ENCODE measurements at places on chromosomes 11 and 22.

GRCh38 chr11:32448232-32448631 lies 12.9 kb upstream of the WT1 start:
- DNase-seq = peak; percentile 73

DNA sequence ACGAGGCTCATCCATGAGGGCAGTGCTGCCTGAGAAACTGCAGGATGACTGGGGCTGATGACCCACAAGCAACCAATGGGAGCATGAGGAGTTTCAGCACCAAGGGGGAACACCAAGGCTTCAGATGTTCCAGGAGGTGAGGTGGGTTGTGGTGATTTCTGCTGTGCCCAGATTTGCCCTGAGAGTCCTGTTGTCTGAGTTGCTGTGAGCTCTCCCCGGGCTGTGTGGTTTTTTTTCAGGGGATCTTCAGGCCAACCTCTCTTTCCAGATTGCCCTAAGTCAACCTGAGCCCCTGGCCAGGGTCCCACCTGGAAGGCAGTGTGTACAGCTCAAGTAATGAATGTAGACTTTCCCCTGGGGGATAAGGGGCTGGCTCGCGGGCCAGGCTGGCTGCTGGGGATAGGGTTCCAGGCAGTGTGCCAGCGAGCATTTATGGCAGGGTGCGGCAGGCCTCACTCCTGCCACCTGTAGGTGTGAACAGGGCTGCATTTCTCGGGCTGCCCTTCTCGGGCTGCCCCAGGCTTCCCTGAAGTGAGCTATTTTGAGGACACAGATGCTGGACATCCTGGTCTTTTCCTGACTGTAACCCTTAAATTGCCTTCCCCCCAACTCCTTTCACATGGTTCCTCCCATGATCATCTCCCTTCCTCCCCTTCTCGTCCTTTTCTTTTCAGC lies 9.8 kb downstream of the SLC22A6 start:
- peak; percentile 9 for DNase-seq

GRCh38 chr11:120314861-120315260 lies 10.2 kb upstream of the TLCD5 start:
- no peak for DNase-seq

DNA sequence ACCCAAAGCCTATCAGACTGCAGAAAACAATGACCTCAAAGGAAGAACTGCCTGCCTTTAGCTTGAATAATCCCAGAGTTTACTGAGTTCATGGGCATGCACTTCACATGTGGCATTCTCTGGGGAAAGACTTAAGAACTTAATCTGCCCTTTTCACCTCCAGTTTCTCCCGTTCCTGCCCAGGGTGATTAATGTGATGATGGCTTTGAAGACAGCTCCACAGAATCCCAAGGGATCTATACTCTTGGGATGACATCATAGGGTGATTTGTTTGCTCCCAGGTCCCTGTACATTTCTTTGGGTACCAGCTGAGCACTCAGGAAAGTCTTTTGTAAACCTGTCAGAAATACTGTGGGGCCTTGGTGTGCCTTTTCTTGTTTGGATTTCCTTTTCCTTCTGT lies 14.0 kb downstream of the FJX1 start:
- DNase-seq = no peak

- DNase-seq = no peak
These were observed 3.5 kb upstream of the B4GALNT4 start for GRCh38 chr11:365831-366230.

DNA sequence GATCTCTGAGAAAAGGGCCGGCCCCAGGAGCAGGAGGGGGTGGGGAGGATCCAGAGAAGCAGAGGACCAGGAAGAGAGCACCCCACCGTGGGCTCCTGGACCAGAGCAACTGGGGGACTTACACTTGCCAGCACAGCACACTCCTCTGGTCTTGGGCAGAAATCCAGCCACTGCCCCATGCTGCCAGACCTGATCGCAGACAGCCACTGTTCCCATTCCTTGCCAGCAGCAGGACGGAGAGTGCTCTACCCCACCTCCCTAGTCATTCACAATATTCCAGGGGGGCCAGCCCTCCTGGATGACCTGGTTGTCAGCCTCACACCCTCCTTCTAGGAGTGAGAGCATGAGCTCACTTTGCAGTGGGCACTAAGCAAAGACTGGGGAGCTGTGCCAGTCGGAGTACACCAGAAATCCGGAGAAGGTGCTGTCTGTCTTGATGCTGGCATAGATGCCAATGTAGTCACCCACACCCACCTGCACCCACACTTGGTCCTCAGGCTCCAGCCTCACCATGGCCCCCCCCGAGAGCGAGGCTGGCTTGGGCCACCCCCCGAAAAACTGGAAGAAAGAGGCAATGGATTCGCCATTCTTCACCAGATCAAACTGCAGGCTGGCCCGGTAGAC lies 1.6 kb downstream of the C1QTNF5 start:
- no peak for DNase-seq

- DNase-seq = no peak
These were observed 974.7 kb upstream of the CCDC90B start for GRCh38 chr11:84260862-84261261.

GRCh38 chr11:75815345-75816168 lies 547 bp downstream of the UVRAG start:
- peak; percentile 37 for DNase-seq

DNA sequence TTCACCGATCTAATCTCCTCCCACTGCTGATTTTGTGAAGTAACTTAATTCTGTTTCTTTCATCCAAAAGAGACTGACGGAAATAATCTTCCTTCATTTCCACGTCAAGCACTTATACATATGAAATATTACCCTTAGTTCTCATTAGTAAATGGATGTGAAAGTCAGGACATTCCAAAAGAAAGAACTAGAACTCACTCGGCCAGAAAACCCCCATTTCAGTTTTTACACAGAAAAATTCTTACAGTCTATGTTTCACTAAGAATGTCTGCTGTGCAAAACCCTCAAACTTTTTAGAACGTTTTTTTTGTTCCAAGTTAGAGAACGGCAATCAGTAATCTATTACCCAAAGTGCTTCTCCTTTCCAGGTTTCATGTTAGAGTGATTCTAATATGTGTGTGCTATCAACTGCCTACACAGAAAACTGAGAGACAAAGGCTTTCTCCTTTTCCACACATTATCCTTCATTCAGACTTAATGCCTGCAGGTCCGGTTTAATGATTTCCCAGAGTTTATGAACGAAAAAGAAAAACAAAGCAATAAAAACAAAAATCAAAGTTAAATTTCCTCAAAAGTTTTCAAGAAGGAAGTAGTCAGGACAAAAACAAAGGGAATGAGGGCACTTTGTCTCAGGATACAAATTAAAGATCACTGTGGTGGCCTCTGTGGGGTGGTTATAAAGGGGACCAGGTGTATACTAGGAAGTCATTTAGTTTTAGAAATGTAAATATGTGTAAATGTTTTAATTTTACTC lies 11.3 kb upstream of the SESN3 start:
- DNase-seq = no peak

DNA sequence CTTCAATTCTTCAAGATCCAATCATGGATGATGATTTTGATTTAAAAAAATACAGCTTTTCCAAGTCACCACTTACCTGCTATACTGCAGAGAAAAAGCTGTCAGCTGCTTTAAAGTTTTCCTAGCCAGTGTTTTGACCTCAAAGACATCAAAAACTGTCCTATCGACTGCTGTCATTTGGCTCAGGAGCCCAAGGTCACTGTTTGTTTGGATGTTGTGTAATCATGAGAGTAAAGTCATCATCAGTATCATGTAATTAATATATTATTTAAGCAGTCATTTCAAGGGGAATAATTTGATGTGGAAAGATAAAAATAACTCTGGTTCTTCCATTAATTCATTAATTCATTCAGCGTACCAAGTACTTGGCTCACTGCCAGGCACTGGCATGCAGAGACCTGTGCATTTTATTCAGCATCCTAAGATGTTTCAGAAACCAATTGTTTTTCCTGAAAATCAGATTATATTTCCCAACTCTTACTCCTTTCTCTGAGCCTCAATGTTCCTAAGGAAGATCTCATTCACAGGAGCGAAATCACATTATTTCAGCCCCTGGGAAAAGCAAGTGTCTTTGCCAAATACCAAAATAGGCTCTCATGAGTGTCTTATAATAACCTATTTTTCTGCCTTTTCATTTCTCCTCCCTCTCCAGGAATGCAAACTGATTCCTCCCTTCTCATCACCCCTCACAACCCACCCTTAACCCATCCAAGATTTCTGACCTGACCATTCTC lies 59.9 kb downstream of the SLC1A2 start:
- no peak for DNase-seq

DNA sequence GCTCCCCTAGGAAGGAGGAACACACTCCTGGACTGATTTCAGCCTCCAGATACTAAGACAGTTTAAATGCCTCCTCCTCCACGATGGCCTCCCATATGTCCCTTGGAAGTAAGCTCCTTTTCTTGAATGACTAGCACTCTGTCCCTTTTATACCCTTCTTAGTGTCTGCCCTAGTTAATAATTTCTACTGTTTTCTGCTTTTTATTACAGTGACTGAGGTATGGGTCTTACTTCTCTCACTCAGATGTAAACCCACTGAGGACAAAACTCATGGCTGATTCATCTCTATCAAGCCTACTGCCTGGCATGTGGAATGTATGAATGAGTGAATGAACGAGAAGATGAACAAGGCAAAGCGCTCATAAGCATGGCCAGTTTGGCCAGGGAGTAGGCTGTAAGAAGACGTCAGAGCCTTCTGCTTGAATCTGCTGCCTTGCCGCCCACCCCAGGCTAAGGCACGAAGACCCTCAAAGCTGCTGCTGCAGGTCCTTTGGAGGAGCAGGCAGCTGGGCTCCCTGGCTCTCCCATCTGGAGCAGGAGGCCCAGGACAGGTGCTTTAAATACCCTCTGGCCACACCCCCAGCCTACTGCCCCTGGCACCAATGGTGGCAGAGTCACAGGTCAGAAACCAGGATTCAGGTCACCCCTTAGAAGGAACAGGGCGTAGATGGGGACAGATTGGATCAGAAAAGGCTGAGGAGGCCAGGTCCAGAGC lies 8.2 kb upstream of the PGA3 start:
- no peak for DNase-seq

- DNase-seq = no peak
These were observed 38.3 kb downstream of the IRAG1 start for GRCh38 chr11:10655227-10655626.

DNA sequence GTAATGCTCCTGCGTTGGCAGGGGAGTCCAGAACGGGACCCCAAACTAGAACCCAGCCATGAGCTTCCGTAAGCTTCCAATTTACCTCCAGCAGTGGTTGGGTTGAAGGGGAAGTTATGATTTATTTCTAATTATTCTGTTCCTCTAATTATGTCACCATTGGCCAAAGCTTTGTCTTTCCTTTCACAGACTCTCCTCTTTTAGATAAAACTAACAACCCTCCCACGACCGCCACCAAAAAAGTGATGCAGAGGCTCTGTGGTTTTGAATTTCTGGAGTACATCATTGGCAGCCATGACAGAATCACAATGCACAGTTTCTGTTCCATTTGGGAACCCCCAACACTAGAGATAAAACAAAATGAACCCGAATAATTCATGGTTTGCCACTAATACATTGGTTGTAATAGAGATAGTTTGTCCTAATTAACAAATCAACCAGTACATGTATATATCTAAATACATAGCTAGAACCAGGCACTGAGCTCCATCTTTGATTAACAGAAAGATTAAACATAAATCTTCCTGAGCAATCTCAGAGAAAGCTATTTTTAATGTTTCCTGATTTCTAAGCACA lies 64.3 kb downstream of the ETS1 start:
- DNase-seq = no peak

DNA sequence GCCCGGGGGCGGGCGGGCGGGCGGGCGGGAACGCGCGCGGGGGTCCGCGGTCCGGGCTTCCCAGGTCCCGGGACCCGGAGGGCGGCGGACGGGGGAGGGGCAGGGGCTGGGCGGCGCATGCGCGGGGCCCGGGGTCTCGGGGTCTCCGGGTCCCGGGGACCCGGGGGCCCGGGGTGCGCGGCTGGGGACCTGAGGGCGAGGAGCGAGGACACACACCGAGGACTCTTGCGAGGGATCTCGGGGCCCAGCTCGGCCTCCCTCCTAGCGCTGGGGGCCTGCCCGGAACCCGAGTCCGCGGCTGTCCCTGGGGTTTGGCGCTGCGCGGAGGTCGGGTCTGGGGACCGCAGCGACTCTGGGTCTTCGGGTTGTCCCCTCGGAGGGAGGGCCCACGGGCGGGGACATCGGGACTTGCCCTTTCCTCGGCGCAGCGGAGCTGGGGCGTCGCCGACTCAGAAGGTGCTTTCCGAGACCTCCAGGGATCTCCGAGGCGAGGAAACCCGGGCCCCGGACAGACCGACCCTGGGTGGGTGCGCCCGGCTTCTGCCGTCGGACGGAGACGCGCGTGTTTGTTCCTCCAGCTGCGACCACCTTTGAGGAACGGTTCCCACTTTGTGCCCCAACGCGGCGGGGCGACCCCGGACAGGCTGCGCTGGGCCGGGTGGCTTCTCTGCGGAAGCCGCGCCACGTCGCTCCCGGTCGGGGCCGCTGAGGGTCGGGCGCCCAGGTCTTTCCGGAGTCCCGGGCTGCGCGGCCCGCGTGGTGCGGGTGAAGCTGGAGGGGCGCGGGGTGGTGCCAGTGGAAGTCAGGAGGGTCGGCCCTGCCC lies 540 bp downstream of the PPARA start:
- DNase-seq = no peak

DNA sequence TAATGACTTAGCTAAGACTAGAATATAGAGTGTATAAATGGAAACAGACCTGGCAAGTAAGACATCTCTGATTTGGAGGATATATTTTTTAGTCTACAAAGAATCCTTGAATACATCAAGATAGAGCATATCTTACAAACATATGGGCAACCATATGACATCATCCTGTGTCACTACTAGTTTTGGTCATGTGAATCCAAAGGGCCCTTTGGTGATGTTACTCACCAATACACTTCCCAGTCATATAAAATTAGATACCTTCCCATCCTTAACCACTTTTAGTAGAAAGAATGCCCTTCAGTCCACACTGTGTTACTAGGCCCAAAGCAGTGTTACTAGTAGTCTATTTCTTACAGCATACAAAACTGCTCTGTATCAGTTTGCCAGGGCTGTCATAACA lies 31.6 kb downstream of the GRIA4 start:
- no peak for DNase-seq

- DNase-seq = peak; percentile 70
These were observed 55.3 kb upstream of the ALKBH3 start for GRCh38 chr11:43825217-43825816.

DNA sequence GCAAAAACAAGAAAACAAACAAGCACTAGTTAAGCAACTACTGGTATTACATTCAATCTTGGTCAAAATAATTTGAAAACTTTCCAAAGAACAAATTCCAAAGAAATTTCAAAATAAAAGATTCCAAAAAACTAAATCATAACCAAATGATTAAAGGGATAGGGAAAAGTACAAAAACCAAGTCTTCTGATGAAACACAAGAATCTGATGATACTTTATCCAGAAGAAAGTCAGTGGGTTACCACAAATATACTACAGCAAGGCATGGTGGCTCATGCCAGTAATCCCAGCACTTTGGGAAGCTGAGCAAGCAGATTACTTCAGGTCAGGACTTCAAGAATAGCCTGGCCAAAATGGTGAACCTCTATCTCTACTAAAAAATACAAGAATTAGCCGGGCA lies 59.1 kb downstream of the NUP98 start:
- DNase-seq = peak; percentile 28

DNA sequence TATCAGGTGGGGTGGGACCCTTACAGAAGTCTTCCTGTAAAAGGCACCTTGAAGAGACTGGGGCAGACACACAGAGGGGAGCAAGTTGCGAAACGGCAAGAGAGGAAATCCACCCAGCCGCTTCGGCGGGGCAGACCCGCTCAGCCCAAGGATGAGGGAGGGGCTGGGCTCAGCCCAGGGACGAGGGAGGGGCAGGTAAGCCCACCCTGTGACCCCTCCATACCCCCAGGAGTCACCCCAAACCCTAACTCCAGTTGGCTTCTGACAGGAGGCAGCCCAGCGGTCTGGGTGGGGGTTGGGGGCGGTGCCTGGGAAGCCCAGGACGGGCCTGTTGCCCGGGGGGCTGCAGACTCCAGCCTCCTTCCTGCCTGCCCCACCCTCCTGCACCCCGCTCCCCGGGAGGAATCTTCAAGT lies 965 bp downstream of the OSBPL5 start:
- DNase-seq = no peak

All from choroid plexus epithelial cell (primary cell).